ENCODE measurements at places on chromosomes 13 and 19.

DNA sequence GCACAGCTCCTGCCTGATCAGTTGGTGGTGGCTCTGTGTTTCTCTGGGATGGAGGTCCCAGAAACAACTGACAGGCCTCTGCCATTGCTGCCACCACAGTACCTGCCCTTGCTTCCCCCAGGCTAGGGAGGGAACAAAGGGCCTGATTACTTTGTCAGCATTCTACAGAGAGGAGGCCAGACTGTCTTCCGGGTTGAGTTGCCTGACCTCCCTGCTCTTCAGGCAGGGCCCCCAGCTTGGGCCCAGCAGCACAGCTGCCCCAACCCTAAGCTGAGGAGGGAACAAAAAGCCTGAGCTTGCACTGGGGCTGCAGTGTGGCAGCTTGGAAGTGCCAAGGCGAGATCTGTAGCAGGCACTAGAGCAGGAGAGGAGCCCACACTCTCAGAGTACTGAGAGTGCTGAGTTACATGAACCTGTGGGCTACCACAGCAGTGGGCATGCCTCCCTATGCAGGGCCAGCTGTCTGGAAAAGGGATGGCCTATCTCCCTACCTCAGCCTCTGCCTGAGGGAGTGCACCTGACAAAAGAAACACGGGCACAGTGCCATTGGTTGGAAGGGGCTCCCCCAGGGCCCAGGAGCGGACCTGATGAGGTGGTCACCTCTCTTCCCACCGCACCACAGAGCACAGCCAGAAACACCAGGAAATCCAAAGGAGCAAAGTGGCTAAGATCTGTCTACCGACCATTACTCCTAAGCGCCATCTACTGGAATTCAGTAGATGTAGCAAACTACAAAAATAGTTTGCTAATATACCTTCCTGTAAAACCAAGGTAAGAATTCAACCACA is 24.4 kb downstream of the SLC25A15 start:
- H3K4me3 ChIP-seq = no peak overlapping the region
- H3K27ac ChIP-seq = no peak overlapping the region
- no peaks in the 10 kb centered on the region for H3K27me3 ChIP-seq
- H3K4me1 ChIP-seq = peaks cover 7% of the 10 kb centered on the region
- DNase-seq = no peak
- peaks cover 14% of the 10 kb centered on the region for H3K36me3 ChIP-seq

GRCh38 chr19:53908106-53908934 is 758 bp upstream of the CACNG7 start:
- peaks cover 6% of the 10 kb centered on the region for H3K36me3 ChIP-seq
- no peak overlapping the region for H3K4me3 ChIP-seq
- DNase-seq = peak; percentile 26
- peaks cover 23% of the 10 kb centered on the region for H3K4me1 ChIP-seq
- peaks cover 48% of the 10 kb centered on the region for H3K27me3 ChIP-seq

- DNase-seq = no peak
- H3K4me3 ChIP-seq = no peak overlapping the region
- H3K36me3 ChIP-seq = peaks cover 1% of the 10 kb centered on the region
- peaks cover 11% of the 10 kb centered on the region for H3K27me3 ChIP-seq
Measured at GRCh38 chr13:113917096-113917495, 53.2 kb upstream of the GAS6 start.

DNA sequence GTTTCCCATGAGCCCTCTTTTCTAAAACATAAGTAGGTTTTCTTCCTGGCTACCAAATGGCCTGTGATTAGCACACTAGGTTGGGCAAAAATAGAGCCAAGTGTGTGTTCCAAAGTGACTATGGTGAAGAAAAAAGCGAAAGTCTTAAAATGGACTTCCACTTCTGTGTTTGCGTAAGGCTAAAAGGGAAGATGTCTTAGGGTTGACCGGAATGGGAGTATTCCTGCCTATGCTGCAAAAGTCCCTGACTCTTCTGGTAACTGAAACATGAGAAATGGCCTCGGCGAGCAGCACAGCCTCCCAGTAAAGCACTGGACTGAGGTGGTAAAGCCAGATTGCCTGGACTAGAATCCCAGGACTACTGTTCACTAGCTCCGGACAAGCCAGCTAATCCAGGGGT is 2.4 kb upstream of the FPR1 start:
- DNase-seq = no peak
- no peaks in the 10 kb centered on the region for H3K4me1 ChIP-seq
- H3K27ac ChIP-seq = no peak overlapping the region
- H3K4me3 ChIP-seq = no peak overlapping the region

- no peak overlapping the region for H3K27ac ChIP-seq
- H3K4me1 ChIP-seq = no peaks in the 10 kb centered on the region
- H3K27me3 ChIP-seq = no peaks in the 10 kb centered on the region
- H3K36me3 ChIP-seq = no peaks in the 10 kb centered on the region
Measured at GRCh38 chr19:28296506-28296905, 916.4 kb downstream of the UQCRFS1 start.

- peaks cover 68% of the 10 kb centered on the region for H3K4me1 ChIP-seq
- H3K27ac ChIP-seq = peak overlapping the region; percentile 97
- peak overlapping the region; percentile 65 for H3K4me3 ChIP-seq
- peak; percentile 68 for DNase-seq
- H3K27me3 ChIP-seq = peaks cover 3% of the 10 kb centered on the region
Measured at GRCh38 chr19:15466851-15467733, 2.7 kb upstream of the RASAL3 start.

DNA sequence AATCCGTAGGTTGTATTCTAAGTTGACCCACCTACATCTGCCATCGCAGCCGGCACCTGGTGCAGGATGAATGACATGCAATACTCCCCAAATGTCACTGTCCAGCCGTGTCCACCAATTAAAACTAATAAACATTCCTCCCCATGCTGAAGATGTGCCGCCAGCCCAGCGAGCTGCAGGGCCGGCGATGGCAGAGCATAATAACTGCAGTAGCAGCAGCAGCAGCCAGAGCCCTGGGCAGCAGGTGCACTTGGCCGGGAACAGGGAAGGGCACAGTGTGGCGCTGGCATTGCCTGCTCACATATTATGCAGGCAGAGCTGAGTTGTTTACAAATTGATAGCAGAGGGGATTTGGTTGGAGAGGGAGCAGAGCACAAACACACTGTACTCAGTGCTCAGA is 754.9 kb downstream of the OLFM4 start:
- no peaks in the 10 kb centered on the region for H3K36me3 ChIP-seq
- no peaks in the 10 kb centered on the region for H3K27me3 ChIP-seq
- H3K27ac ChIP-seq = no peak overlapping the region
- H3K4me1 ChIP-seq = no peaks in the 10 kb centered on the region
- H3K4me3 ChIP-seq = no peak overlapping the region
- no peak for DNase-seq

DNA sequence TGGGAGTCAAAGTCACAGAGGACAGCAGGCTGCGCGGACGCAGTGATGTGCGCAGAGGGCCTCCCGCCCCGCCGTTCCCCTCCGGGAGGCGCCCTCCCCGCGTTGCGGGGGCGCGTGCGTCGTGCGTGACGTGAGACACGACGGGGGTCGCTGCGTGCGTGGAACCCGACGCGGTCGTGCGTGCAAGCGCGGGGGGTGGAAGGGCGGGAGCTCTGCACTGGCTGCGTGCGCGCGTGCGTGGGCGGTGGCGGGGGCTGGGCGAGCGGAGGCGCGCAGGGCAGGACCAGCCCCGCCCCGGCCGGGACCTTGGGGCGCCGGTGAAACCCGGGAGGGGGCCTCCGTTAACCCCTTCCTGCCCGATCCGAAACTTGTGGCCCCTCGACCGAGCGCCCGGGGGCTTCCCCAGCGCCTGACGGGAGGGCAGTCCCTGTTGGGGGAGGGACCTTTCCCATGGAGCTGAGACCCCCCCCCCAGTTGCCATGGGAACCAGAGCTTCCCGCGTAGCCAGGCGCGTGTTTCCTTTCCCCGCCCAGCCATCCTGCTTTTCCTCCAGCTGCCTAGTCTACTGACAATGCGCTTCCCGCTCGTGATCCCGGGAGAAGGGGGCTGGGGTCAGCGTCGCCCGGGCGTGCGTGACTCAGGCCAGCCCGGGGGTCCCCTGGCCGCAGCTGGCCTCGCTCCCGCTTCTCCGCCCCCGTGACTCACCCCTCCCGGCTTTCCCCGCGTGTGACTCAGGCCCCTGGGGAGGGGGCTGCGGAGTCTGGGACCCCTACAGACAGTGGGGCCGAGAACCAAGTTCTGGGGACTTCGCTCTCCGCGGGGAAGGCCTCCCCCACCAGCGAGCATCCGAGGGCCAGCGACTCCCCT is 7.3 kb upstream of the HOOK2 start:
- H3K4me1 ChIP-seq = peaks cover 37% of the 10 kb centered on the region
- no peaks in the 10 kb centered on the region for H3K27me3 ChIP-seq
- H3K36me3 ChIP-seq = no peaks in the 10 kb centered on the region
- DNase-seq = peak; percentile 87
- H3K4me3 ChIP-seq = peak overlapping the region; percentile 86

DNA sequence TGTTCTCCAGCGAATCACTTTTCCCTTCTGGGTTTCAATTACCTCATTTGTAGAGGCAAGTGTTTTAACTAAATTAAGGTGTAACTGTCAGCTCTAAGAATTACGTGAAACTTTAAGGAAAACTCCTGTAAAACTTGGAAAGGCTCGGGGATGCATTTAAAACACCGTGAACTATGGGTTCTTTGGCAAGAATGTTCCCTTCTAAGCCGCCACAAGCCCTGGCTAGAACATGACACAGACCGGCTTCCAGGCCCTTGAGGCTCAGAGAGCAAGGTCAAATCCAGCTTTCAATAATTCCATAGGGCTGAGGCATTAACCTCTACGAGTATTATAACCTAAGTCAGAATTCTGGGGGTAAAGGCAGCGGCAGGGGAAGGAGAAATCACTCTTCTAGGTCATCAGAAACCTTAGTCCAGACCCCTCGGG is 685 bp downstream of the VWA8 start:
- H3K27ac ChIP-seq = peak overlapping the region; percentile 91
- peaks cover 3% of the 10 kb centered on the region for H3K27me3 ChIP-seq

GRCh38 chr13:100506154-100506553 is 82.4 kb downstream of the GGACT start:
- DNase-seq = no peak
- peak overlapping the region; percentile 87 for H3K27ac ChIP-seq

- H3K27me3 ChIP-seq = no peaks in the 10 kb centered on the region
- no peak overlapping the region for H3K4me3 ChIP-seq
- no peak overlapping the region for H3K27ac ChIP-seq
- peaks cover 29% of the 10 kb centered on the region for H3K36me3 ChIP-seq
Measured at GRCh38 chr13:45162821-45163220, 38.0 kb downstream of the KCTD4 start.

DNA sequence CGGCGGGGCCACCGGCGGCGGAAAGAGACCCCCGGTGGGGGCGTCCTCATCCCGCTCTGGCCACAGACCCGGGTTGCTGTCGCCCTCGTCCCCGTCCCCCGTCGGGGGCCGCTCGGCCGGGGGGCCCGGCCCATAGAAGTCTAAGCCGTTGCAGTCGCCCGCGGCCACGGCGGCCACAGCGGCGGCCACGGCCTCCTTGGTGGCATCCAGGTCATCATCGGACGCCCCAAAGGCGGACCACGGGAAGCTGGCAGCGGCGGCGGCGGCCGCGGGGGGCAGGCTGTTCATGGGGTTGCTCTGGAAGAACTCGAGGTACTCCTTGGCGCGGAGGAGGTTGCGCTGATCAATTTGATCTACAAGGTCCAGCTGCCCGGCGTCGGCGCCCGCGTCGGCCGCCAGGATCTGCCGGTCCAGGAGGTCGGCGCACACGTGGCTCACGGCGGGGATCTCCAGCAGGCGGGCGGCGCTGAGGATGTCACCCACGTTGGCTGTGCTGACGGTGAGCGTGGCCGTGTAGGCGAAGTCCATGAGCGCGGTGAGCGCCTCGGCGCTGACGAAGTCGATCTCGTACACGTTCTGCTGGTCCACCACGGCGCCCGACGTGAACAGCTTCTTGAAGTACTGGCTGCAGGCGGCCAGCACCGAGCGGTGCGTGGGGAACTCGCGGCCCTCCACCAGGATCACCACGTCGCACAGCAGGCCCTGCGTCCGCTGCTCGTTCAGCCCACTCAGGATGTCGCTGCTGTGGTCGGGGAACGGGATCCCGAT is 12.1 kb downstream of the ZBTB7A start:
- peaks cover 23% of the 10 kb centered on the region for H3K4me1 ChIP-seq
- no peak overlapping the region for H3K27ac ChIP-seq
- DNase-seq = no peak

- no peaks in the 10 kb centered on the region for H3K4me1 ChIP-seq
- H3K4me3 ChIP-seq = no peak overlapping the region
- no peaks in the 10 kb centered on the region for H3K36me3 ChIP-seq
- DNase-seq = no peak
Measured at GRCh38 chr13:81089371-81090157, 748.6 kb upstream of the SPRY2 start.

DNA sequence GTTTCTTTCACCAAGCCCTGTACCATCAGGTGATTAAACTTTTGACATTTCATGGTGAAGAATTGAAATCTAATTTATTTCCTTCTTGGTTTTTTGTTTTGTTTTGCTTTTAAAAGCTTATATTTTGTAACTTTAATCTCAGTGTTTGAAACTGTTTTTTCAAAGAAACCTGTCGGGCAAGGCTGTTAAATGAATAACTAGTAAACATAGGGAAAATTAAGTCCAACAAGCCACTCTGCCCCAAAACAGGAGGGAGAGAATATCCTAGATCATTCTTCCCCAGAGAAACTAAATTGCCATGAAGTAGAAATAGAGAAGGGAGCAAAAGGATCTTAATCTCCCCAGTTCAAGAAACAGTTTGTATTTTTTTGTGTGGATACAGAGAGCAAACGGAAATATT is 98.2 kb downstream of the FREM2 start:
- no peak overlapping the region for H3K27ac ChIP-seq
- no peak for DNase-seq
- no peak overlapping the region for H3K4me3 ChIP-seq
- H3K27me3 ChIP-seq = peaks cover 4% of the 10 kb centered on the region
- H3K4me1 ChIP-seq = no peaks in the 10 kb centered on the region

GRCh38 chr19:46620267-46620666 is 4.6 kb downstream of the PTGIR start:
- peaks cover 47% of the 10 kb centered on the region for H3K36me3 ChIP-seq
- H3K27me3 ChIP-seq = no peaks in the 10 kb centered on the region
- DNase-seq = no peak
- H3K27ac ChIP-seq = peak overlapping the region; percentile 97
- H3K4me1 ChIP-seq = peaks cover 73% of the 10 kb centered on the region

DNA sequence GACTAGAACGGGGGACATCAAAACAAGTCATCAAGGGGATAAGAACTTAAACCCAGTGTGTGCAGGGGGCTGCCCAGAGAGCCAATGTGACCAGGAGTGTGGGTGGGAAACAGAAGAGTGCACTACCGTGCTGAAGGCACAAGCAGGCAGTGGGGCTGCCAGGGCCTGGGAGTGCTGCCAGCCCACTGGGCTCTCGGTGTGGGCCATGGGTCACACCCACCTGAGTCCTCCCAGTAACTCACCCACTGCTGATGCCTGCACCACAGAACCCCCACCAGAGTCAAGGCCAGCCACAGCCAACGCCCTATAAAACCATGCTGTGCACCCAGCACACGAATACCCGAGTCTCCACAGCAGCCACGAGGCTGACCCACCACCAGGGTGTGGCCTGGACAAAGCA is 8.5 kb downstream of the MED26 start:
- DNase-seq = no peak
- no peak overlapping the region for H3K27ac ChIP-seq
- H3K27me3 ChIP-seq = no peaks in the 10 kb centered on the region

DNA sequence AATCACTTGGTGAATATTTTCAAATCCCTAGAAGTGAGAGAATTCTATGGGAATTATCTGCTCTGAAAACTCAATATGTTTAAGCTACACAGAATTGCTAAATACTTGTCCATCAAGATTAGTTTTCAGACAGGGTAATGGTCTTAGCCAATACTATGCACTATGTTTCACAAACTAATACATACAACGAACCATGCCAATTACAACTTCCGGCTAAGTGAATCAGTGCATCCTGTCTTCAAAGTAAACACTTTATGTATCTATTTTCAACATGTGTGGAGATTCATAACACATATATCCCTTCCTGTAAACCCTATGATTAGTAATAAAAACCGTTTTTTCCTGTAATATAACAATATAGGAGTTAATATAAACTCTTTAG is 181.5 kb downstream of the POSTN start:
- no peaks in the 10 kb centered on the region for H3K36me3 ChIP-seq
- no peaks in the 10 kb centered on the region for H3K27me3 ChIP-seq
